ENCODE measurements at places on chromosomes 16 and 17.
A peak's percentile ranks its signal among the peaks of the same experiment; 100 is the strongest.

GRCh38 chr17:6548034-6548433 lies 8.3 kb downstream of the PITPNM3 start:
- no peak for DNase-seq

DNA sequence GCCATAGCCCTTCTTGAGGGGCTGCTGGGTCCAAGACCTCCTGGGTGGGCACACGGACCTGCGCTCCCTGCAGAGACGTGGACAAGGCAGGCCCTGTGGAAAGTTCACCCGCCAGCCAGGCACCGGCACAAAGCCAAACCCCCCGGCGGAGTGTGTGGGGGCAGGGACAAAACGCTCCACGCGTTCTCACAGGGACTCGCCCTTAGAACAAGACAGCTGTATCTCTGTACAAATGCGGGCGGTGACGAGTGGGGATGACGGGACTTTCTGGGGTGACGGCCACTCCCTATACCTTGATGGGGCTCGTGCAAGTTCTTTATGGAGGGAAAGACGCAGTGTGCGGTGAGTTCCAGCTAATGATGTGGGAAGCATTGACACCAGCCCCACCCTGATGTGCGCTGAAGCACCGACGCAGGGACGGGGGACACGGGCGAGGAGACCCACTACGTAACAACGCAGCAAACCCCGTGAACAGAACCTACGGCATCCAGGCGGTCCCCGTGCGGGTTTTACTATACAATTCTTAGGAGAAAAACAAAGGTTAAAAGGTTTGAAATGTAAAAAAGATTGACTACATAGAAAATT lies 49.4 kb downstream of the LMF1 start:
- peak; percentile 40 for DNase-seq

DNA sequence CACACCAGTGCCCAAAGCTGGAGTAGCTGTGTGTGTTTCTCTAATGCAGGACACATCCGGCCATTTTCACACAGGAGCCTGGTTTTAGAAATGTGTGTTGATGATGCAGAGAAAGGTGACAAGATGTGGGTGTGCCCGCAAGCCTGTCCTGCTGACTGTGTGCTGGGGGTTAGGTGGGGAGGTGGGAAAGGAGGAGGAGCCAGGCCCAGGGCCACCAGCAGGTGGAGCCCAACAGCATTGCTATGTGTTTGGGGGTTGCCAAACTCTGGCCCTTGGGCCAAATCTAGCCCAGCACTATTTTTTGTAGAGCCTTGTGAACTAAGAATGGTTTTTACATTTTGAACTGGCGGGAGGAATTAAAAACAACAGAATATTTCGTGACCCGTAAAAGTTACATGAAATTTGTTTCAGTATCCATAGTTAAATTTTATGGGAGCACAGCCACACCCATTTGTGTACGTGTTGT lies 61.7 kb upstream of the LGALS9 start:
- DNase-seq: no peak

- no peak for DNase-seq
Observed at GRCh38 chr17:10249271-10250010, 51.0 kb upstream of the GAS7 start.

- DNase-seq: no peak
Observed at GRCh38 chr17:51097708-51098446, 22.8 kb downstream of the SPAG9 start.

GRCh38 chr17:4854111-4854681 lies 21.1 kb downstream of the MINK1 start:
- DNase-seq: no peak

DNA sequence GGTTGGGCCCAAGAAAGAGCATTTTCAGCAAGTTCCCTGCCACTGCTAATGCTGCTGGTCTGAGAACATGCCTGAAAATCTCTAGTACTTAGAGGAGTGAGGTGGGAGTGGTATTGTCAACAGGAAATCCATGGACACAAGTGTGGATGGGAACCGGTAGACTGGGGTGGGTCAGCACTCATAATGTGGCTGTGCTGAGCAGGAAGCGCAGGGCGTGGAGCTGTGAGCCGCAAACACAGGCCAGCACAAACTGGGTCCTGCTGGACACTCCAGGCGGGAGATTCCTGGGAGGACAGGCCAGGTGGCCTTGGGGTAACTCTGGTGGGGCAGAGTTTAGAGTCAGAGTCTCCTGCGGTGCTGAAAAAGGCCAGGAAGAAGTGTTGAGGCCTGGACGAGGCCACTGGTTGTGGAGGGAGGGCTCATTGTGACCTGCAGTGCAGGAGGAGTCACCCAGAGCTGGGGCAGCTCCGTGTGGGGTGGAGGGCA lies 62.6 kb downstream of the BANP start:
- DNase-seq: no peak

DNA sequence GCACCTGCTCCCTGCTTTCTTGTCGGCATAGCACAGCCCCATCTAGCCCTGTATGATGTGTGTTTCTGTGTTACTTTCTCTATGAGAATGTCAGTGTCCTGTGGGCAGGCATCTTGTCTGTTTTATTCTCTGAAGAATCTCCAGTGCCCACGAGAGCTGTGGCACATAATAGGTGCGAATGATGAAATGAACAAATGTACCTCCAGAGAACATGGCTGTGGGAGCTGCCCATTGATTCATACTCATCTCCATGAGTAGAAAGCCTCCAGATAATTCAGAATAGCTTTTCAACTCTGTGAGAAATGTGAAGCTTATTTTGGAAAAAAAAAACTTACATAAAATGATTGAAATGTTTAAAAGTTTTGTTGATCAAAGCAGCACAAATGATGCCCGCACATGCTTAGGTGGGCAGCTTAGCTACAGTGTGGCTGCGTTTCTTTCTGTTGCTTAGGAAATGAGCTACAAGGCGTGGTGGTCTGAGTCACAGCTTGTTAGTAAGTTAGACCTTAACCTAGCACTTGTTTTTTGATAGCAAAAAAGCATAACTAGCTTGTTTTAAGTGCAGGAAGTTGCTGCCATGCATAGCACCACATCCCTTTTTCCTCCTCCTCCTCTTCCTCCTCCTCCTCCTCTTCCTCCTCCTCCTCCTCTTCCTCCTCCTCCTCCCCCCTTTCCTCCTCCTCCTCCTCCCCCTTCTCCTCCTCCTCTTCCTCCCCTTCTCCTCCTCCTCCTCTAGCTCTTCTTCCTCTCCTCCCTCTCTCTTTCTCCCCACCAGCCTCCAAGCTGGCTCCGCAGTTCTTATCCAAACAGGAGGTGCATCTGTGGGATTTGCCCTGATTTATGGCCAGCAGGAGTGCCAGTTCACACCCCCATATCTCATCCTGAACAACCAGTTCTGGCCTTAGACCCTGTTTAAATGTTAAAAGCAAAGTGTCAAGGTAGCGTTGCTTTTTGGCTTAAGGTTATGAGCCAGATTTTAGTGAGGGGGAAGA lies 221.5 kb downstream of the IRF8 start:
- DNase-seq: peak; percentile 4

DNA sequence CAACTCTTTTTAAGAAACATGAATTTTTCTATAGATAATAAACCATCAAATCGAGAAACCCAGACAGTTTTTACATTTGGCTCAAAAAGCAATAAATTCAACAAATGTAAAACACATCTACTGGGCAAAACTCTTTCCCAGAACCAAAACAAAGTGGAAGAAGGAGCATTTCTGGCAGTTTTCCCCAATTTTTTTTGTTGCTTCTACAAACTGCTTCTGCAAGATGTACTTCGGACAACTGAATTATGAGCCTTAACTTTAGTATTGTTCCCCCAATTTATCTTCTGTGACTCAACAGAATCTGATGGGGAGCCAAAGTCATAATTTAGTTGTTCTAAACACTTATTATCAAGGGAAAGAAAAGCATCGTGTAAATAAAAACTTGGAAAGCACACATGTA lies 1047.2 kb downstream of the CDH11 start:
- no peak for DNase-seq

DNA sequence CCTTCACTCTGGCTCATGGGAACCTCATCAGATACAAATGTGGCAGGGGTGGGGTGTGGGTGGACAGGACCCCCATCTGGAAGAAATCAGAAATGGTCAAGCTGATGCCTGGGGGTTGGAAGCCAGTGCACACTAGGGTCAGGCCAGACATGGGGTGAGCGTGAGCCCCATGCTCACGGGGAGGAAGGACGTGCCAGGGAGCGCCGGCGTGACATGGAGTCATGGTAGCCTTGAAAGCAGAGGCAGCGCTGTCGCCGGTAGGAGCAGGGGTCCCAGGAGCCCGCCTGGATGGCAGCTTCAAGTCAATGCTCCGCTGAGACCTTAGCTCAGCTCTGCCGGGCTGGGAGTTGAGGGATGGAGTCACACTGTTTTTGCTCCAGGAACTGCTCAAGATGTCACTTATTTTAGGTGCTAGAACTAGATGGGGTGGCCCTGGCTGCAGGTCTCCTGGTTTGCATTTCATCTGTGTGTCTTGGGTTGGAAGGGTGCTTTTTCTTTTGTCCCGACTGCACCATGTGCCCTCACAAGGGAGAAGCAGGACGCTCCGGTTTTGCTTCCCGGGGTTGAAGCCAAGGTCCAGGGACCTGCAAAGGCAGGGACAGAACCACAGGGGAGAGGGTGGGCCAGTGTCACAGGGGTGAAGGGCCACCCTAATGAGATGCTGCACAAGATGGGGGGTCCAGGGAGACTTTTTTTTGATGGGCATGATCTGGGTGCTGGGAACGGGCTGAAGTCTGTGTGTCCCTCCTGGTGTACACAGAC lies 51.4 kb downstream of the USP22 start:
- DNase-seq: peak; percentile 17

DNA sequence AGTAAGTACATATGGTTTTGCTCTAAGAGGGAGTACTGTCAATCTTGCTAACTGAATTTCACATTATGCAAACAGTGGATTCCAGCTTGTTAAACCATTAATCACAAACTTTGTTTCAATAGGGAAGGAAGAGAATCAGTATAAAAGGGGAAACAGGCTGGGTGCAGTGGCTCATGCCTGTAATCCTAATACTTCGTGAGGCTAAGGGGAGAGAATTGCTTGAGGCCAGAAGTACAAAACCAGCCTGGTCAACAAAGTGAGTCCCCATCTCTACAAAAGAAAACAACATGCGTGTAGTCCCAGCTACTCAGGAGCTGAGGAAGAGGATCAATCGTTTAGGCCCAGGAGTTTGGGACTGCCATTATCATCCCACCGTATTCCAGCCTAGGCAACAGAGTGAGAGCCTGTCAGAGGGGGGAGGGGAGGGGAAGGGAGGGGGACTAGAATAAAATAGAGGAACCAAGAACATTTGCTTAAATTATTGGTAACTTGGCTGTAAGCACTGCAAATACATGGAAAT lies 65.7 kb downstream of the FBXL20 start:
- DNase-seq: no peak

DNA sequence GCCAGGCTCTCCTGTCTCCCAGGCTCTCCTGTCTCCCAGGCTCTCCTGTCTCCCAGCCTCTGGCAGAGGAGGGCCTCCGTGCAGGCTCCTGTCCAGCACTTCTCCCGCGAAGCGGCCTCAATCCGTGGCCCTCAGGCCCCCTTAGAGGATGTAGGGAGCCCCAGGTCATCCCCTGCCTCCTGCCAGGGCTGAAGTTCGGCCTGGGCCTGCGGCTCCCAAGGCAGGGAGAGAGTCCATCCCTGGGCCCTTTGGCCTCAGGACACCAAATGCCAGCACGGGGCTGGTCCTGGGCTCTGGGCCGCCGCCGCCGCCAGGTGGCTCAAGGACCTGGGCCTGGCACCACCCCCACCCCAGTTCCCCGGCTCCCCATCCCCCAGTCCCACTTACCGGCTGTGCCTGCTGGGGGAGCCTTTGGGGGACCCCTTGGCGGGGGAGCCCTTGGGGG lies 370 bp downstream of the EVPL start:
- no peak for DNase-seq

DNA sequence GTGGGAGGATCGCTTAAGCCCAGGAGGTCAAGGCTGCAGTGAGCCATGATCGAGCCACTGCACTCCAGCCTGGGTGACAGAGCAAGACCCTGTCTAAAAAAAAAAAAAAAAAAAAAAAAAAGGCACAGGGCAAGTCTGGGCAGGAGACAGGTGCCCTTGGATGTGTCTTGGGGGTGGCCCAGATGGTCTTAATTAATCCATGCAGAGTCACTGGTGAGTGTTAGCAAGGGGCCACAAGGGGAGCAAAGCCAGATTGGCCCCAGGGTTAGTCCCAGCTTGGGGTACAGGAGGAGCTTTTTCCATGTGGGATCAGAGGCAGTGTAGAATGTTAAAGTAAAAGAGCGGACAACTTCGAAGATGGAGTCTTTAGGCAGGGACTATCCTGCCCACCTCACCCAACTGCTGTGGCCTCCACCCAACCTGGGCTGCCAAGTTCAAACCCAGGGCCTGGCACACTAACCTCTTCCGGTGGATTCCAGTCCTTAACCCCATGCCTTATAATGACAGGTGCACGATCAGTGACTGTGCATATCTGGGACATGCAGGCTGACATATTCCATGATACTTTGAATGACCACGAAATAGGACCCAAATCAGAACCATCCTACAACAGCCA lies 32.2 kb upstream of the MFSD6L start:
- DNase-seq: no peak

GRCh38 chr16:23535901-23536300 lies 21.2 kb downstream of the EARS2 start:
- no peak for DNase-seq

- no peak for DNase-seq
Observed at GRCh38 chr16:88969361-88969831, 7.6 kb downstream of the CBFA2T3 start.

- no peak for DNase-seq
Observed at GRCh38 chr16:64365448-64365931, 756.4 kb downstream of the CDH11 start.

GRCh38 chr16:6483469-6484033 lies 849.1 kb upstream of the RBFOX1 start:
- peak; percentile 21 for DNase-seq

DNA sequence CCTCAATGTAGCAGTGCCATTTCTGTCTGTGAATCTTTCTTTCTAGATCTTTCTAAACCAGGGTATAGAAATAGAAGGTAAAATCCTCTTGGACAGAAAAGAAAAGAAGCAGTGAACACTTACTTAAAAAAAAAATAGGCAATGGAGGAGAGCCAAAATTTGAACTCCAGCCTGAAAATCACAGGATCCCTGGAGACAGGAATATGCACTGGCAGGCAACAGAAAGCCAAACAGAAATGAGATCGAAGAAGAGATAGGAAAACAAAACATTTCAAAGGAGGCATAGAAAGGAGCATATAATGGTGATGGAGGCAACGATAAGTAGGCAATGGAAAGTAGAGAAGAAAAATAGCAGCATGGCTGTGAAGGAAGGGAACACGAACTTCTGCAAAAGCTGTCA lies 253.7 kb upstream of the HSBP1 start:
- DNase-seq: no peak

- no peak for DNase-seq
Observed at GRCh38 chr16:609316-609715, 19.4 kb downstream of the RAB40C start.

GRCh38 chr16:48607056-48607825 lies 2.7 kb downstream of the N4BP1 start:
- DNase-seq: no peak

GRCh38 chr16:52035436-52035835 lies 511.5 kb downstream of the TOX3 start:
- DNase-seq: no peak
